ENCODE measurements at places on chromosomes 5 and 9. TPM values are rescaled to one million over a fixed set of nuclear protein-coding genes. Genes with fewer than 3 reads are reported as not detected.

- DNase-seq = no peak
- H3K36me3 ChIP-seq = no peaks in the 10 kb centered on the region
- H3K4me1 ChIP-seq = no peaks in the 10 kb centered on the region
- H3K4me3 ChIP-seq = no peak overlapping the region
- no peaks in the 10 kb centered on the region for H3K27me3 ChIP-seq
- H3K27ac ChIP-seq = no peak overlapping the region
These were observed 177.2 kb downstream of the ERCC6L2 start for GRCh38 chr9:96052686-96053085.

GRCh38 chr5:142287096-142287972 lies 37.5 kb downstream of the SPRY4 start:
- H3K4me1 ChIP-seq = peaks cover 12% of the 10 kb centered on the region
- no peaks in the 10 kb centered on the region for H3K36me3 ChIP-seq
- H3K27ac ChIP-seq = no peak overlapping the region
- no peaks in the 10 kb centered on the region for H3K27me3 ChIP-seq
- DNase-seq = no peak
- no peak overlapping the region for H3K4me3 ChIP-seq

DNA sequence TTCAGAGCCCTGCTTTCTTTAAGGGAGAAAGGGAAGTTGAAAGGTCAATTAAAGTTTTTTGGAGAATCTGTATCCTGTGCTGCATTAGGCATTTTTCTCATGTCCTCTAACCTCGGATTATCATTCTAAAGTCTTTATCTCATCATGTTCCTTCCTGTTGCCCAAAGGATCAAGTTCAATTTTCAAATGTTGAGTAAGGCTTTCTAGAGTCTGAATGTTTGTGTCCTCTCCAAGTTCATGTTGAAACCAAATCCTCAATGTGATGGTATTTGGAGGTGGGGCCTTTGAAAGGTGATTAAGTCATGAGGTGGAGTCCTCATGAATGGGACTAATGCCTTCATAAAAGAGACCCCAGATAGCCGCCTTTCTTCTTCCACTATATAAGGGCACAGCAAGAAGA lies 20.2 kb upstream of the TNC start:
- no peak overlapping the region for H3K4me3 ChIP-seq
- no peaks in the 10 kb centered on the region for H3K4me1 ChIP-seq
- no peak for DNase-seq
- no peak overlapping the region for H3K27ac ChIP-seq
- no peaks in the 10 kb centered on the region for H3K27me3 ChIP-seq

- H3K36me3 ChIP-seq = no peaks in the 10 kb centered on the region
- no peak for DNase-seq
- no peaks in the 10 kb centered on the region for H3K27me3 ChIP-seq
- no peak overlapping the region for H3K4me3 ChIP-seq
- H3K4me1 ChIP-seq = no peaks in the 10 kb centered on the region
These were observed 37.2 kb upstream of the KIF2A start for GRCh38 chr5:62268792-62269191.

DNA sequence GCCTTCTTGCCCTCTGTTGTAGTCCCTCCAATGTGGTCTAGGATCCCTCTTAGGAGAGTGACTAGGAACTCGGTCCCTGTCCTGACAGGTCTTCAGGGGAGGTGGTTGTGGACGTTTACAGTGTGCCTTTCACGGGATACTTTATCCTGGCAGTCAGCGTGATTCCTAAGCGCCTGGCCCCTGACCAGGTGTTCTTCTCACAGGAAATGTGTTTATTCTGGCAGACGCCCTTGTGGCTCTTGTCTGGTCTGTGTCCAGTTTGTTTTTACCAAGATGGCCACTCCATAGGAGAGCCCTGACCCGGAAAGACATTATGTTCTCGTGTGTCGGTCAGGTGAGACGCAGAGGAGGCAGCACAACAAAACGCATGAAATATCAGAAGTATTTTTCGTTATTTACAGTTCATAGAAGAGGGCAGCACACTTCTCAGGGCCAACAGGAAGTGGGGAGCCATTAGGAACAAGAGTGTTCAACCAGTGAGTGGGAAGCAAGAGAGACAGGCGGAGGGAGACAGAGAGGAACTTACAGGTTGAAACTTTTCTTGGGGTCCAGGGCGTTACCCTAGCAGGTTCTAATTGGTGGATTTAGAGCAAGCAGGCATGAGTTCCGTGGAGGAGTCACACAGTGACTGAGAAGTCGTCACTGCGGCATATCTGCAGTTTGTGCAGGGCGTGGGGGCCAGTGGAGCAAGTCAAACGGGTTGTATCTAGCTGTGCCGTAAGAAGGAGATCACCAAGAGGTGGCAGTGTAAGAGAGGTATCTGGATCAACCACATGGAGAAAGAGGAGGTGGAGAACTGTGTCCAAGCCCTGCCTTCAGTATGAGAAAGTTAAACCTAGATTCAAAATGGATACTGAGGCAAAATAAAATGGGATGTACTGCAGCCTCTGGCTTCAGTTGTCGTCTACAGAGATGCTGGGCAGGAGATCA lies 412.9 kb downstream of the ZSWIM6 start:
- H3K27me3 ChIP-seq = no peaks in the 10 kb centered on the region
- H3K27ac ChIP-seq = no peak overlapping the region
- no peaks in the 10 kb centered on the region for H3K4me1 ChIP-seq
- H3K36me3 ChIP-seq = no peaks in the 10 kb centered on the region

DNA sequence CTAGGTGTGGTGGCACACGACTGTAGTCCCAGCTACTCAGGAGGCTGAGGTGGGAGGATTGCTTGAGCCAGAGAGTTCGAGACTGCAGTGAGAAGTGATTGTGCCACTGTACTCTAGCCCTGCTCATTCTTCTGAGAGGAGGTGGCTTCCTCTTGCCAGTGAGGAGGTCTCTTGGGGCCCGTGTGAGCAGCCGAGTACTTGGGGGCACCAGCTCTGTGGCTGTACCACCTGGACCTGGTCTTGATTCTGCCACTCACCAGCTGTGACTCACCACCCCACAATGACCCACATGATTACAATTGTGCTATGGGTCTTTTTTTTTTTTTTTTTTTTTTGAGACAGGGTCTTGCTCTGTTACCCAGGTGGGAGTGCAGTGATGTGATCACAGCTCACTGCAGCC lies 18.0 kb upstream of the CRB2 start:
- H3K36me3 ChIP-seq = no peaks in the 10 kb centered on the region
- no peaks in the 10 kb centered on the region for H3K27me3 ChIP-seq
- no peak overlapping the region for H3K27ac ChIP-seq
- H3K4me3 ChIP-seq = no peak overlapping the region
- peaks cover 5% of the 10 kb centered on the region for H3K4me1 ChIP-seq
- DNase-seq = no peak

GRCh38 chr9:127122176-127123063 lies at the start of gene ANGPTL2:
TSS of gene ANGPTL2 (minus strand) at chr9:127122635. CDS start at chr9:127108731, 13,904 bp downstream.
- H3K27me3 ChIP-seq = no peaks in the 10 kb centered on the region
- peak; percentile 96 for DNase-seq
- H3K4me1 ChIP-seq = peaks cover 10% of the 10 kb centered on the region
- no peaks in the 10 kb centered on the region for H3K36me3 ChIP-seq
- H3K27ac ChIP-seq = peak within 1 kb of the TSS; percentile 93
- H3K4me3 ChIP-seq = peak within 1 kb of the TSS; percentile 75

DNA sequence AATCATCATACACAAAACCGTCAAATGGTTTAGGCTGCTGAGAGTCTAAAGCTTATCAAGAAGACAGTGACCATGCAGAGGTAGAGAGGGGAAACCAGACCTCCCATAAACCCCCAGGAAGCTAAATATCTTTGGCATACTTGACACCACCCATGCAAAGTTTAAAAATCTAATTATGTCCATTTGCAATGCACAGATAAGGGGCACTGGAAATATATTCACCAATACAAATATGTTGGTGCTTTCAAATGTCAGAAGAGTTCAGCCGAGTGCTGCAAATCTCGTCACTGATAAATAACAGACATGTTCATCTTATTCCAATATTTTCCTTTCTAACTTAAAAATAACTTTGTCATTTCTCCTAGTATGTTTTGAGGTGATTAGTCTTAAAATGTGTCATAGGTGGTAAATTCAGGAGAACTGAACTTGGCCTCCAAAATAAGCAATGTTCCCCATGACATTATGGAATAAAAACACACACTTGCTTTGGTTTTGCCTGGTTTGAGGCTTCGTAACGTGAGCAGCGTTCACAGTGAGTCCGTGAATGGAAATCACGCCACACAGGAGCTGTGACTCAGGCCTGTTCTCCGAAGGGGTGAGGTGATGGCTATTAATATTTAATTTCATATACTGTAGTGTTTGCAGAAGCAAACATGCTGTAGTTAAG lies 182.2 kb downstream of the AOPEP start:
- H3K27ac ChIP-seq = peak overlapping the region; percentile 49
- peaks cover 25% of the 10 kb centered on the region for H3K4me1 ChIP-seq
- peak; percentile 61 for DNase-seq
- no peaks in the 10 kb centered on the region for H3K36me3 ChIP-seq
- H3K4me3 ChIP-seq = no peak overlapping the region

The TPM2 gene
- polyA plus RNA-seq = 2,450 TPM

The PRELID1 gene
- 33.8 TPM for polyA plus RNA-seq

The KLHL3 gene
- 54.6 TPM for polyA plus RNA-seq

The IL11RA gene
- polyA plus RNA-seq = 23.3 TPM
